ENCODE measurements at places on chromosomes 11 and 22. TPM values are rescaled to one million over a fixed set of nuclear protein-coding genes. Genes with fewer than 3 reads are reported as not detected.

DNA sequence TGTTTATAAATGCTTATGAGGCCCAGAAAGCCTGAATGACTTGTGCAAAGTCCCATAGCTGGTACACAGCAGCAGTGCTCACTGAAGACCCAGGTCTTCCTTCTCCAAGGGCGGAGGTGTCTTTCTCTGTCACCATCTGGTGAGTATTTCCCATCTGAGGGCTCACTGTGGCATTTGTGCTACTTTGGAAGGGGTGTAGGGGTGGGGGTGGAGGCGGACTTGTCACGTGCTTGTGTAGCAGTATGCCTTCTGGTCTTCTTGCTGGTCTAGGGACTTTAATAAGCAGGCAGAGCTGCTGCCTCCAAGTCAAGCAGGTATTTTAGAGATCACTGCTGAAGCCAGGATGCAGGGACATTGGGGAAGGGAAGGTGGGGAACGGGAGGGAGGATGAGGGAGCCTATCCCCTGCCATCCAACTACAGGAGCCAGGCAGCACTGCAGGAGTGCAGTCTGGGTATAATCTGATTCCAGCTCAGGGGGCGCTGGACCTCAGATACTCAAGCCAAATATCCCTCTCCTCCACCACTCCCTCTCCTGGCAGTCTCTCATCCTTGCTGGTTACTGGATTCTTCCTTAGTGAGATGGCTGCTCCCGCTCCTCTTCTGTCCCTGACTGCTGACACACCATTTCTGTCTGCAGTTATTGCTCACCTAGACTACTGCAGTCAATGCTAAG is 3.4 kb downstream of the ABCC8 start:
- no peak for DNase-seq
- H3K4me1 ChIP-seq: no peaks in the 10 kb centered on the region
- no peaks in the 10 kb centered on the region for H3K36me3 ChIP-seq
- H3K27ac ChIP-seq: no peak overlapping the region
- H3K4me3 ChIP-seq: no peak overlapping the region

- peaks cover 48% of the 10 kb centered on the region for H3K4me1 ChIP-seq
- H3K4me3 ChIP-seq: peak within 1 kb of the TSS; percentile 65
- peak; percentile 89 for DNase-seq
- peak within 1 kb of the TSS; percentile 86 for H3K27ac ChIP-seq
- no peaks in the 10 kb centered on the region for H3K27me3 ChIP-seq
- H3K36me3 ChIP-seq: peaks cover 4% of the 10 kb centered on the region
Measured at GRCh38 chr11:64844330-64845128, at the start of gene CDC42BPG. CDC42BPG (minus strand) TSS chr11:64844653; CDS start chr11:64844569, 84 bp downstream.

- H3K27me3 ChIP-seq: no peaks in the 10 kb centered on the region
- H3K27ac ChIP-seq: peak overlapping the region; percentile 8
- DNase-seq: no peak
- H3K36me3 ChIP-seq: peaks cover 76% of the 10 kb centered on the region
- no peaks in the 10 kb centered on the region for H3K4me1 ChIP-seq
Measured at GRCh38 chr11:77695417-77695816, 57.8 kb upstream of the CLNS1A start.

- H3K4me3 ChIP-seq: no peak overlapping the region
- DNase-seq: no peak
- H3K27ac ChIP-seq: no peak overlapping the region
- H3K4me1 ChIP-seq: peaks cover 34% of the 10 kb centered on the region
- peaks cover 99% of the 10 kb centered on the region for H3K36me3 ChIP-seq
- H3K27me3 ChIP-seq: no peaks in the 10 kb centered on the region
Measured at GRCh38 chr11:72705442-72706365, 31.5 kb upstream of the PDE2A start.

DNA sequence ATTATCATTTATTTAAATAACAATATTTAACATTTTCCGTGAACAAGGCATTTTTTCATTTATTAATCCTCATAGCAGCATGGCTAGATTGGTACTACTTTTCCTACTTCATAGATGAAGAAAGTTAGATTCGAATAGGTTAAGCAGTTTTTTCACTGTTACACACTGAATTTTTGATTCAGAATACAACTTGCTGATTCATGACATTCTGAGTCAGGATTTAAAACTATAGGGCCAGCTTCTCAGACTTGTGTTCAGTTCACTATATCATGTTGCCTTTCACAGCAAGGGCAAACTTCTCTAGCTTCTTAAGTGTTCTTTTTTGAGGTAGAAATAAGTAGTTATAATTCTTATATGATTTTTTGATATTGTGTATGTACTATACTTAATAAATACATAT is 31.5 kb downstream of the CYP2R1 start:
- H3K27ac ChIP-seq: no peak overlapping the region
- DNase-seq: no peak
- H3K4me3 ChIP-seq: no peak overlapping the region

DNA sequence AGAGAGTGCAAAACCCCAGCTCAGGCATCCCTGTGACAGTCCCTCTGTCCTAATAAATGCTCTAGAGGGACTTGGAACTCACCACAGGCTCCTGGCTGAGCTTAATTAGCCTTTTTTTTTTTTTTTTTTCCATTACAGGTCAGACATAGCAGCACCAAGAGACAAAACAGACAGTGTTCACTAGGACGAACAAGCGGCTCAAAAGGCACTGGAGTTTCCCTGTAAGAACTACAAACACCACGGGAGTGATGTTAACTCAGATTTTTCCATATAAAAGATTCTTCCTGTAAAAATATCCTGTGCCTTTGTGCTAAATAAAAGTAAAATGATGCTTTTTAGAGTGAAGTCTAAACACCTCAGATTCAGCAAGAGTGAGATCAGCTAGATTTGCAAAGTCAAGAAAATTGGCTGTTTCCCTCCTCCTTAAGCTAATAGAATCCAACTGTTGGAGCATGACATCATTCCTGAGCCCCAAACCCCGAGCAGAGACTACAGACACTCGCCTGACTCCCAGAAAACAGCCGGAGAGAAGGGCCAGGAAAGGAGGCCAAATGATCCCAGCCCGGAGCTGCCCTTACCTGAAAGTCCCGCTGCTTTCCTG is 101.0 kb upstream of the AKIP1 start:
- peak overlapping the region; percentile 89 for H3K27ac ChIP-seq
- H3K27me3 ChIP-seq: no peaks in the 10 kb centered on the region
- H3K4me3 ChIP-seq: peak overlapping the region; percentile 61
- H3K4me1 ChIP-seq: peaks cover 84% of the 10 kb centered on the region

GRCh38 chr11:444396-445144 is 2.8 kb upstream of the ANO9 start:
- peak overlapping the region; percentile 1 for H3K4me3 ChIP-seq
- peak; percentile 72 for DNase-seq
- H3K27ac ChIP-seq: no peak overlapping the region

GRCh38 chr22:50531962-50532674 is 2.3 kb upstream of the TYMP start:
- H3K27ac ChIP-seq: peak overlapping the region; percentile 100
- DNase-seq: peak; percentile 90
- no peaks in the 10 kb centered on the region for H3K36me3 ChIP-seq
- no peaks in the 10 kb centered on the region for H3K27me3 ChIP-seq
- H3K4me1 ChIP-seq: peaks cover 50% of the 10 kb centered on the region

DNA sequence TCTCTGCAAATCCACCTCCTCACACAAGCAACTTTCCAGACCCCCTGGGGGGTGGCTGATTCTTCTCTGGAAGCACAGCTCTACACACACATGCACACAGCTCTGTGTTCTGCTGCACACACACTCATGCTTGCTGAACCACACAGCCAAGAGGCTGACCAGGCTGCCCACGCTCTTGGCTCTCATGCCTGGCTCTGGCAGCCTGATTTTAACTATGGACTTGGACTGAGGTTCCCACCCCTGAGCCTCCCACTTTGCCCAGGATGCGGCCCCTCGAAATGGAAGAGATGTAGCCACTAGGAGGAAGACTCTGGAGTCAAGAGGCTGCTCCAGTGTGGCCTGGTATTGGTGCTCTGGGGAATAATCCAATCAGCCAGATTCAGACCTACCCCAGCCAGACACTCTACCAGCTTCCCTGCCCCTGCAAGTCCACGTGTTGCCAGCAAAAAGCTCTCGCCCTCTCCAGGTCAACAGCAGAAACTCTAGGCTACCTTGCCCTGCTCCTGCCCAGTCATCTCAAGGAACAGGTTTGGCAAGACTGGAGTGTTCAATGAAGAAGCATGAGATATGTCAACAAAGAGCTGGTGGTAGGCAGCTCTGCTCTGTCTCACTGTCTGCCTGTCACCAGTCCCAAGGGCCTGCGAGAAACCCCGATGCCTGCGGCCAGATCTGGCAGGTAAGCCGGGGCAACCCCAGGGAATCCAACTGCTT is 8.8 kb upstream of the CASTOR1 start:
- H3K4me3 ChIP-seq: no peak overlapping the region
- H3K36me3 ChIP-seq: peaks cover 89% of the 10 kb centered on the region
- H3K4me1 ChIP-seq: peaks cover 64% of the 10 kb centered on the region

DNA sequence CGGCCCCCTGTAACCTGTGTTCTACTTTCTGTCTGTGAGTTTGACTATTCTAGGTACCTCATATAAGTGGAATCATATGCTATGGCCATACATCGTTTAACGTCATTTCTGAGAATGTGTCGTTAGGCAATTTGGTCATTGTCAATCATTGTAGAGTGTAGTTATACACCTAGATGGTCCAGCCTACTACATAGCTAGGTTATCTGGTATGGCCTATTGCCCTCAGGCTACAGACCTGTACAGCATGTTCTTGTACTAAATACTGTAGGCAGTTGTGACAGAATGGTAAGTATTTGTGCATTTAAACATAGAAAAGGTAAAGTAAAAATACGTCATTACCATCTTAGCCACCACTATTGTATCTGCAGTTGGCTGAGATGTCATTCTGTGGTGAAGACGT is 35.2 kb downstream of the MYO7A start:
- H3K36me3 ChIP-seq: no peaks in the 10 kb centered on the region
- no peak overlapping the region for H3K4me3 ChIP-seq
- no peaks in the 10 kb centered on the region for H3K4me1 ChIP-seq

DNA sequence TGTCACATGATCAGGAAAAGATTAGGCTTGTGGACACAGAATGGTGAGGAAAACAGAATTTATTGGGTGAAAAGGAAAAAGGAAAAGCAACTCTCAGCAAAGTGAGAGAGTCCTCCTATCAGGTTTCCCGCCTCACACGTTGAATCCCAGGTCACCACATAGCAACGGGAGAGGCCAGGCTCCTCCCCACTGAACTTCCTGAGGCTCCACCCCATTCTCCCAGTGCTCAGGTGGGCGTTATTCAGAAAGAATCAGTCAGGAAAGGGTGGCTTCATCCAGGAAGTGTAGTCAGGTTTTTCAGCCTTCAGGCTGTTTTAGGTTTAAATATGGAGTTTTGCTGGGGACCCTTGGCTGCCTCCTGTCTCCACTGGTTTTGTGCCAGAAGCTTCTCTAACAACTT is 66.9 kb downstream of the SPON1 start:
- DNase-seq: no peak
- H3K36me3 ChIP-seq: no peaks in the 10 kb centered on the region
- H3K4me1 ChIP-seq: peaks cover 16% of the 10 kb centered on the region
- no peak overlapping the region for H3K27ac ChIP-seq

DNA sequence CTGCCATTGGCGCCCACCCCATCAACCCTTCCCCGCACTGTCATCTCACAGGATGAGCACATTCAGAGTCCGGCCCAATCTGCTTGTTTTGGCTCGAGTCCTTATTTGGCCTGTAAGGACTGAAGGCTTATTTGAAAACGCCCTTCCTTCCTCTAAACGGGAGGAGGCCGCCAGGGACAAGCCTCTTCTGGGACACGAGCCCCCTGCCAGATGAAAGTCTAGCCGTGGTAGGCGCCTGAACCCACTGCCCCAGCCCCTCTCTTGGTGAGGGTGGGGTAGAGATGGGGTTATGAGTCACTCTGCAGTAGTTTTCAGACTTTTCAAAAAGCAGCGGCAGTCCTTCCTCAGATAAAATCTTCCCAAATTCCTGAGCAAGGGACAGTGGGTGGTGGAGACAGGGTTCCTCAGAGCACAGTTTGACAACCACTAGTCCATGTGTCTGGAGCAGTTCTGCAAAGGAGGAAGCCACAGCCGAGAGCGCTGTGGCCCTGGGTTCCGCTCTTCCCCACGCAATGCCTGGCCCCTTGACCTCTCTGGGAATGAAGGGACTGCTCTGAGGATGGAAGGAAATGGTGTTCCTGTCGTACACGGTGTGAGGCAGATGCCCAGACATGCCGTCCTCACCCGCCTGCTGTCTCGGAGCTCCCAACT is 57.0 kb downstream of the MYH9 start:
- DNase-seq: no peak
- peaks cover 100% of the 10 kb centered on the region for H3K4me1 ChIP-seq
- no peaks in the 10 kb centered on the region for H3K27me3 ChIP-seq
- H3K27ac ChIP-seq: peak overlapping the region; percentile 90

DNA sequence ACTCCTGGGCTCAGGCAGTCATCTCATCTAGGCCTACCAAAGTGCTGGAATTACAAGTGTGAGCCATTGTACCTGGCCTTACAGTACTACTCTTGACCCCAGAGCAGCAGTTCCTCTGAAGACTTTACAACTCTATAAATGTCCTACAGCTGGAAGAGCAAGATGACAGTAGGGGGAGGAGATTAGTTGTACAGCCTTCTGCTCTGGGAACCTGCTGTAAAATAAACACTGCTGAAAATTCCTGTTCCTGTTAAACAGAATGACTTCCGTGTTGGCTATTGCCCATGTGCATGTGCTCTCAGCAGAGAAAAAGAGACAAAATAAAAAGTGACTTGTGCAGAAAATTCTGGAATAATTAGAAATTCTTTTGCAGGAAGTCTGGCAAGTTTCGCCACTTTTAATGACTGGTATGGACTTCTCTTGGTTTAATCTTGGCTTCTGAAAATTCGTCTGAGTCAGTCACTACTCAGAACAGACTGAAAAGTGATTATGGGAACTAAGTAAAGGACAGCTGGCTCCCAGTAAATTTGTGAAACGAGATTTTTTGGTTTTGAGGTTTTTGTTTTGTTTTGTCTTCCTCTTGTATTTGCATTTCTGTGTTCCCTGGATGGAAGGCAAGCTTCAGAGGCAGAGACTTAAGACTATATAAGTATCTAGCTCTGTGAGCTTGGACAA is 955.7 kb downstream of the DLG2 start:
- no peak overlapping the region for H3K27ac ChIP-seq
- H3K4me3 ChIP-seq: no peak overlapping the region
- DNase-seq: no peak
- no peaks in the 10 kb centered on the region for H3K27me3 ChIP-seq
- H3K4me1 ChIP-seq: no peaks in the 10 kb centered on the region

CBLIF gene
- not detected for total RNA-seq

TREH gene
- total RNA-seq: 0.30 TPM

CRY2 gene
- 62.3 TPM for total RNA-seq

TMEM86A gene
- 11.7 TPM for total RNA-seq

MACROD1 gene
- total RNA-seq: 15.0 TPM

MUC2 gene
- total RNA-seq: not detected

EHF gene
- 60.5 TPM for total RNA-seq
